ENCODE measurements at places on chromosomes 3 and 15.

GRCh38 chr15:74322558-74323180, 44.8 kb downstream of the CYP11A1 start:
- no peak for DNase-seq

DNA sequence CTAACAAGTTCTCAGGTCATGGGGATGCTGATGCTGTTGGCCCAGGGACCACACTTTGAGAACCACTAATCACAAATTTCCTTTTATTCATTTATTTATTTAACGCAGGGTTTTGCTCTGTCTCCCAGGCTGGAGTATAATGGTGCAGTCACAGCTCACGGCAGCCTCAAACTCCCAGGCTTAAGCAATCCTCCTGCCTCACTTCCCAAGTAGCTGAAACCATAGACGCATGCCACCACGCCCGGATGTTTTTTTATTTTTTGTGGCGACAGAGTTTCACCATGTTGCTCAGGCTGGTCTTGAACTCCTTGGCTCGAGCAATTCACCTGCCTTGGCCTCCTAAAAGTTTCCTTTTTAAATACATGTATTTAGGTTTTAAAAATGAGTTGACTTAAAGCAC, 20.7 kb upstream of the ISLR2 start:
- DNase-seq: no peak

- DNase-seq: no peak
Observed at GRCh38 chr3:47658444-47658843, 79.8 kb upstream of the CSPG5 start.

DNA sequence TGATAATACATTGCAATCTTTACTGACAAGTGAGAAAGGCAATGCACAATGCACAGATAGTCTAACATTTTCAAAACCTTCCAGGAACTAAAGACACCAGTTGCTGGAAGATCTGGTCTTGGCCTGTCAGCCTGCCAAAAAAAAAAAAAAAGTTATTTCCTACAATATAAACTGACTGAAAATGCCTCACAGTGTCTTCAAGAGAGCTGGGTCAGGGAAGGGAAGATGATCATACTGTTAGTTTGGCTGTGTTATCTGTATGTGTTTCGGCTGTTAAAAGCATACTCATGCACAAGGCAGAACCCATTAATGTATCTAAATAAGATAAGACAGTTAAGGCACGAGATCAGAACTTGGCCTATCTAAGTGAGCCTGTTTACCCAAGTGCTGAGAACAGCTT, 673.4 kb downstream of the MECOM start:
- DNase-seq: no peak

DNA sequence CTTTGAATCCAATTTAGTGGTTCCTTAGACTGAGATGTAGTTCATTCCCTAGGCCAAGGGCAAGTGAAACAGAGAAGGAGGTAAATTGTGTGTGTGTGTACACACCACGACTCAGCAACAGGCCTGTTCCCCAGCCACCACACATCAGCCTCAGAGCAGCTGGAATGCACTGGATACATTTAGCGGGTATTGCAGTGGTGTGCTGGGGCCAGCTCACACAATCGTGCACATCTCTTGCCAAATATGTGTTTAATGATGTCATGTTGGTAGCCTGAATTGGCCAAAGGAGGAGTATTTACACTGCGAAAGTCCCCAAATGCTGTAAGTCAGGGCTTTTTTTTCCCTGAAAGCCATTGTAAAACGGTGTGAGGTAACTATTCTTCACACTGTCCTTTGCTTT, 82.3 kb downstream of the RBPMS2 start:
- no peak for DNase-seq

DNA sequence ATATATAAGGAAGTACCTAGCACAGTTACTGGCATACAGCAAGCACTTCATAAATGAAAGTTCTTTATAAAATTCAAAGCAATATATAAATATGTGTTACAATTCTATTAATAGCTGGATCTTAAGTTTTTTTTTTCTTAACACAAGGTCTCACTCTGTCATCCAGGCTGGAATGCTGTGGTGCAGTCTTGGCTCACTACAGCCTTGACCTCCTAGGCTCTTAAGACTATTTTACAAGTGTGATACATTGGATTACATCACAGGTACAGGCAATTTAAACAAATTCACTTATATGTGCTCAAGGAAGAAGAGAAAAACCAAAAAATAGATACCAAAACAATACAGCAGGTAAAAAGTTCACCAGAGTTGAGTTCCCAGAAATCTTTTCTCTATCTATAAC, 60.6 kb downstream of the ZNF280D start:
- no peak for DNase-seq

GRCh38 chr15:27176785-27177406, 205.9 kb downstream of the GABRG3 start:
- DNase-seq: no peak

DNA sequence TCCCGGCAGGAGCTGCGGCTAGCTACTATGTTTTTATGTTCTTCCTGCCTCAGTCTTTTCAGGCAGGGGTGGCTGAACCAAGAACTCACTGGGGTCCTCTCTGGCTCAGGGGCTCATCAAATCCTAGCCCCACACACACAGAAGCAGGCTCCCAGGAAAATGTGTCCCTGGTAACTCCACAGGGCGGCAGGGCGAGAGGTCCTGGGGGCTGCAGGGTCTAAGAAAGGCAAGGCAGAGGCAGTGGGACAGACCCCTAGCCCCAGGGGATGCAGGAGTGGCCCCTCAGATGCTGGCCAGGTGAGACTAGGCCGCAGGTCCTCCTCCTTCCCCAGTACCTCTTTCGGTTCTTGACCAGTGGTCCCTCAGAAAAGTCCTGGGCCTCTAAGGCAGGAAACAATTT, 48.9 kb downstream of the PTH1R start:
- no peak for DNase-seq

DNA sequence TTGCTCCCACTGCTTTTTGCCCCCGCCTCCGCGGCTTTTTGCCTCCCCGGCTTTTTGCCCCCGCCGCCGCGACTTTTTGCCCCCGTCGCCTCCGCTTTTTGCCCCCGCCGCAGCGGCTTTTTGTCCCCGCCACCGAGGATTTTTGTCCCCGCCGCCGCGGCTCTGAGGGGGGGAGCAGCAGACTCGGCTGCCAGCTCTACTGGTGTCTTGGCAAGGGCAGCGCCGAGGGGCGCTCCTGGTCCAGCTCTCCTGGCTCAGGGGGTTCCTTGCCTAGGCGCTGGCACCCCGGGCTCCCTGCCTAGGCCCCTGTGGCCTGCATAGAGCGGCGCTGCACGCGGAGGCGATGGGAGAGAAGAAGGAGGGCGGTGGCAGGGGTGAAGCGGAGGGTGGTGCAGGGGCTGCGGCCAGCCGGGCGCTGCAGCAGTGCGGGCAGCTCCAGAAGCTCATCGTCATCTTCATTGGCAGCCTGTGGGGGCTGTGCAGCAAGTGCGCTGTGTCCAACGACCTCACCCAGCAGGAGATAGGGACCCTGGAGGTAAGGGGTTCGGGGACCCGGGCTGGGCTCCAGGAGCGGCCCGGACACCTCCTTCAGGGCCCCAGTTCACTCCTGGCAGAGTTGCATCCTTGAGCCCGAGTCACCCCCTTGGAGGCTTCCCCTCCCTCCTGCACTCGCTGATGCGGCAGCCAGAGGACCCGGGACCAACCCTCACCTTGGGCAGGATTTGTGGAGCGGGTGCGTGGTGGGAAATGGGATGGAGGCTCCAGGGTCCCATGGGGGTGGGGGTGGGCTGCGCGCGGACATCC, 642.4 kb downstream of the GOLGA6L6 start:
- no peak for DNase-seq

- DNase-seq: no peak
Observed at GRCh38 chr3:5017925-5018531, 38.8 kb downstream of the BHLHE40 start.

GRCh38 chr15:74317820-74318375, 49.5 kb downstream of the CYP11A1 start:
- DNase-seq: no peak

GRCh38 chr15:72319360-72319984, 485 bp downstream of the CELF6 start:
- DNase-seq: peak; percentile 5

GRCh38 chr15:87609894-87610293, 646.6 kb downstream of the NTRK3 start:
- DNase-seq: no peak

GRCh38 chr15:71278989-71279756, 163.9 kb downstream of the THSD4 start:
- no peak for DNase-seq

DNA sequence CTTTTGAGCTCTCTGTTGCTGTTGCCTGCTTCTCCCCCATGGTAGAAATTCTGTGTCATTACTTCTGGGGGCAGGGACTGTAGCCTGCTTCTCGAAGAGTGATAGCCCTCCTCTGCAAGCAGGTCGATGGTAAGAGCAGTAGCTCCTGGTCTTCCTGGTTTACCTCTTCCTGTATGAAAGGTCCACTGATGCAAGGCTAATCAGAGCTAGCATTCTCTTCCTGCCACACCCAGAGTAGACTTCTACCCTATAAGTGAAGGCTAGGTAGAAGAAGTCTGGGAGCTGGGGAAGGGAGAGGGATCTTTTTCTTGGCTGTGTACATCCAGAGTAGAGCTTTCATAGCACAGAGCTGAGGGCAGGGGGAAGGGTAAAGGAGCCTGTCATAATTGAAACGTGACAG, 357.0 kb downstream of the SQOR start:
- no peak for DNase-seq

- DNase-seq: no peak
Observed at GRCh38 chr3:6542795-6543194, 318.1 kb upstream of the GRM7 start.

DNA sequence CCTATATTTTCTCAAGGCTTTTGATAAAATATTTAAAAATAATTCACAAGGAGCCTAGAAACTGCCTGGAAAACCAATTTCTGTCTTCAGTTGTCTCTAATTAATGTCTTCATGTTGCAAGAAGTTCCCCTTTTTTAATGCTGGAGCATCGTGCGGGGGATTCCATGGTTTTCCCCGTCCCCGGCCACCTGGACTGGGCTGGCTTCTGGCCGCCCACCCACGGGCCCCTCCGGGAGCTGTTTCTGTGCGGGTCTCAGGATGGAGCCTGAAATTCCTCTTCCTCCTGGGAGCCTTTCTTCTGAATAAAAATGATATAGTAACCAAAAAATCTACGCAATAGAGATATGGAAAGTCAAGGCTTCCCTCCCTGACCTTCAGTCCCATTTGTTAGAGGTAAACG, 8.1 kb upstream of the LRRK1 start:
- DNase-seq: no peak

- no peak for DNase-seq
Observed at GRCh38 chr3:38646630-38647029, 2.9 kb downstream of the SCN5A start.

DNA sequence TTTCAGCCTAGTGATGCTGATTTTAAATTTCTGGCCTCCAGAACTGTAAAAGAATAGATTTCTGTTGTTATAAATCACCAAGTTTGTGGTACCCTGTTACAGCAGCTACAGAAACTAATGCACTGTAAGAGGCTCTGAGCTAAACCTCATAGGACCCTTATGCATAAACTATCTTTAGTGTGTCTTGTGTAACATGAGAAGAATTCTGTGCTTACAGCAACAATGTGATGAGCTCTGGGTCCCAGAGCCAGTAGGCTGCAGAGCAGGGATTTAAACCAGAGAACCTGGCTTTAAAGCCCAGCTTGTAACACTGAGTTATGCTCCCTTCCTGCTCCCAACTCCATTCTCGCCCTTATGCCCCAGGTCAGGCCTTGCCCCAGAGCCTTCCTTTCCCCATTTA, 113.1 kb downstream of the THSD4 start:
- no peak for DNase-seq

GRCh38 chr3:117563063-117563462, 853.5 kb downstream of the TUSC7 start:
- no peak for DNase-seq

GRCh38 chr15:74032606-74033561, 38.4 kb downstream of the PML start:
- DNase-seq: no peak

- DNase-seq: no peak
Observed at GRCh38 chr3:24195504-24196230, 250.6 kb downstream of the NR1D2 start.

GRCh38 chr3:45199837-45200648, 26.0 kb downstream of the TMEM158 start:
- DNase-seq: no peak

- no peak for DNase-seq
Observed at GRCh38 chr3:73493543-73494308, 131.0 kb downstream of the PDZRN3 start.

- no peak for DNase-seq
Observed at GRCh38 chr3:15151166-15151565, 52.2 kb upstream of the RBSN start.

- no peak for DNase-seq
Observed at GRCh38 chr15:48300038-48300437, 31.2 kb upstream of the DUT start.

- no peak for DNase-seq
Observed at GRCh38 chr3:16011376-16011775, 163.1 kb upstream of the GALNT15 start.

- DNase-seq: no peak
Observed at GRCh38 chr15:69522361-69522760, 69.7 kb downstream of the RPLP1 start.

GRCh38 chr3:124800511-124801258, 70.4 kb downstream of the UMPS start:
- no peak for DNase-seq

- no peak for DNase-seq
Observed at GRCh38 chr3:110393941-110394340, 677.7 kb upstream of the NECTIN3 start.

- DNase-seq: no peak
Observed at GRCh38 chr3:53804697-53805462, 41.3 kb downstream of the CHDH start.

DNA sequence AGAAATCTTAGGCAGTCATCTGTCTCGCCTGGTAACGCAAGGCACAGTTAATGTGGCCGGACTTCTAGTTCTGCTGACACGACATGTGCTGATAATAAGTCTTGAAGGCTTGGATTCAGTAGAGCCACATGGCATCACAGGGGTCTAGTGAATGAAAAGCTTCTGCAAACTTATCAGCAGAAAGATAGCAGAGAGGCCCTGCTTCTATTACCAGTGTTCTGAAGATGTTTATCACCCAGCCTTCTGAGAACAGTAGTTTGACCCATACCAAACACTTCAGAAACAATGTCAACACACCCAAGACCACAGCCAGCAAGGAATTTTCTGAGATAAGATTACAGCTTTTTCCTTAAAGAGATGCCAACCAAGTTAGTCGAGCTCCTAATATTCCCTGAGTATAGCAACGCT, 102.7 kb upstream of the UMPS start:
- no peak for DNase-seq

GRCh38 chr3:146343551-146343950, 92.6 kb upstream of the PLSCR4 start:
- DNase-seq: no peak
